ENCODE measurements at places on chromosomes 4 and X.

DNA sequence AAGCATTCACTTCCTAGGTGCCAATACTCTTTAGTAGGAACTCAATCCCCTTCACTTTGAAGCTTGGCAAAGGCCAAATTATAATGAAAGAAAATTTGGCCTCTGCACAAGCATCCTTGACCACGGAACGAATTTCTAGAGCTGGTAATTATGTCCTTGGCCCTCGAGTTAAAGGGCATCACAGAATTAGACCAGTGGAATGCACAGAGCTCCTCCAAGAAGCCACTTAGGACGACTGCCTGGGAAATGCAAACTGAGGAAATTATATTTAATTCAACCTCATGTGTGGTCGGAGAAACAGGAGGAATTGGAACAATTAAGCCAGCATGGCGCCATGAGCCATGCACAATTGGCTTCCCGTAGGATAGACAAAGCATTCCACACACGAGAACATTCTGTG lies 59.3 kb downstream of the NLGN4X start:
- no peak for DNase-seq

DNA sequence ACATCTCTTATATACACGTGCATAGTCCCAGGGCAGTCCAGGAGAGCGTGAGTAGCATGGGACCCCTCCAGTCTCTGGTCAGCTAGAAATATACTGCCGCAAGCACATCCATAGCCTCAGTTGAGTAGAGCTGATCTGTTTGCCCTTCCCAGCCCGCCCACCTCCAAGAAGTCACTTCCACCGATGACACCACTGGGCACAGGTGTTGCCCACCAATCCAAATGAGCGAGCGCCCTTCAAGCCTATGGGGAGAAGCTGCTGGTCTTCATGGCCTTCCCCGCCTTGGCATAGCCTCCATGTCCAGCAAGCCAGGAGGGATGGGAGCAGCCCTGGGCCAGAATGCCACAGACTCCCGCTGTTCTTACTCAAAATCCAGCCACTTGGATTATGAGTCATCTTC lies 10.2 kb downstream of the DUSP9 start:
- DNase-seq: no peak

- DNase-seq: no peak
Measured at GRCh38 chr4:79232540-79232939, 93.3 kb downstream of the NAA11 start.

- DNase-seq: no peak
Measured at GRCh38 chr4:172844556-172844955, 324.1 kb upstream of the GALNT7 start.

DNA sequence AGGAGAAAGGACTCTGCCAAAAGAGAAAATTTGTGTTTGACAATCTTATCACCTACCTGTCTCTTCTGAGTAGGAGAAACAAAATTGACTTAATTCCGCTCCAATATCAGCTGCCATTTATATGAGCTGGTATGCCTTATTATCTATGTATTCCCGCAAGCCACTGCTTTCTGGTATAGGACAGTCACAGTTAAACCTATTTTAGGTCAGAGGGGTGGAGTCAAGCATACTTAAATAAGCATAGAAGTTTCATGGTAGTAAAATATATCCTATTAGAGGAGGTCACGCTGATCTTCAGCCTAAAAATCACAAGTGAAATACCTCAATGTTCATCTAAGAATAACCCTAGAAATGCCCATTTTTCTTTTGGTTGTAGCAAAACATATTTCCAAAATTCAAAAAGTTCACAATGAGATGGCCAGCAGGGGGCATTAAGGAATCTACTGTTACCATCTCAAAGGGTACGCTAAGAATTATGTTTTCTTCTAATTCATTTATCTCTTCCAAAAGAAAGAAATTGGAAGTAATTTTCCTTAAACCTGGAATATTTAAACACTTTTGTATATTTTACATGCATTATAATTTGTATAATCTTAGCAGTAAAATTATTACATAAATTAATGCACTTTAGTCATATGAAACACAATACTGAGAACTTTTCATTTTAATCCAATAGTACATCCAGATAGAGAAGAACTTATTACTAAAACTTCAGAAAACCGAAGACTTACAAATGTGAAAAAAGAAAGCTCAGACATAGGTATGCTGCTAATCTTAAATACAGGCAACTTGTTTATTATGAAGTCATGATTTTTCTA lies 10.5 kb downstream of the PPAT start:
- DNase-seq: no peak

GRCh38 chrX:103513067-103513466 lies 6.2 kb downstream of the RAB40A start:
- DNase-seq: no peak

- no peak for DNase-seq
Measured at GRCh38 chrX:100289066-100289558, 121.0 kb downstream of the PCDH19 start.

All from activated T-helper 1 cell treated with anti-CD3 and anti-CD28 coated beads, Interleukin-2, amount 50 U/mL, for 16 hours (primary cell).